Parietal lobe (tissue), 2 donors: ENCODE measurements at places on chromosomes 4 and X. TPM values are rescaled to one million over a fixed set of nuclear protein-coding genes. Genes with fewer than 3 reads are reported as not detected.

The QRFPR gene
- total RNA-seq, result 1.6 TPM

The ADH6 gene
- not detected for total RNA-seq

The AMTN gene
- total RNA-seq, result not detected

The BCORL1 gene
- total RNA-seq, result 5.6 TPM

The H2BW2 gene
- total RNA-seq, result not detected

The NAAA gene
- 27.9 TPM for total RNA-seq

The IDH3G gene
- 58.5 TPM for total RNA-seq

The PDCL2 gene
- total RNA-seq, result not detected

The UGT2B10 gene
- total RNA-seq, result not detected

The COX18 gene
- 20.0 TPM for total RNA-seq

The SOX3 gene
- 4.7 TPM for total RNA-seq

The MAGEB1 gene
- total RNA-seq, result not detected

The GLRA2 gene
- total RNA-seq, result 86.1 TPM

The AKAP4 gene
- not detected for total RNA-seq

The ABLIM2 gene
- total RNA-seq, result 22.2 TPM

The LAMTOR3 gene
- total RNA-seq, result 50.4 TPM

The DMRTC1 gene
- total RNA-seq, result not detected

The PABPC4L gene
- total RNA-seq, result 0.94 TPM

The HGFAC gene
- total RNA-seq, result 8.8 TPM

The CCSER1 gene
- 336 TPM for total RNA-seq

The CT45A10 gene
- total RNA-seq, result not detected

The MAGEE1 gene
- total RNA-seq, result 11.0 TPM

The DTHD1 gene
- 0.94 TPM for total RNA-seq

The ADAMTS3 gene
- 15.3 TPM for total RNA-seq

The CASK gene
- 164 TPM for total RNA-seq

The GNRHR gene
- total RNA-seq, result not detected
